ENCODE measurements at places on chromosomes 5 and 9. TPM values are rescaled to one million over a fixed set of nuclear protein-coding genes. Genes with fewer than 3 reads are reported as not detected.

The SLC30A5 gene
- 61.3 TPM for total RNA-seq

The MROH2B gene
- not detected for total RNA-seq

The LCN9 gene
- not detected for total RNA-seq

The TMC1 gene
- 0.36 TPM for total RNA-seq

All from Panc1 (cell line).